ENCODE measurements at places on chromosomes 5 and 9. TPM values are rescaled to one million over a fixed set of nuclear protein-coding genes. Genes with fewer than 3 reads are reported as not detected.

- DNase-seq, result no peak
Measured at GRCh38 chr5:178335302-178336030, 102.9 kb upstream of the PHYKPL start.

DNA sequence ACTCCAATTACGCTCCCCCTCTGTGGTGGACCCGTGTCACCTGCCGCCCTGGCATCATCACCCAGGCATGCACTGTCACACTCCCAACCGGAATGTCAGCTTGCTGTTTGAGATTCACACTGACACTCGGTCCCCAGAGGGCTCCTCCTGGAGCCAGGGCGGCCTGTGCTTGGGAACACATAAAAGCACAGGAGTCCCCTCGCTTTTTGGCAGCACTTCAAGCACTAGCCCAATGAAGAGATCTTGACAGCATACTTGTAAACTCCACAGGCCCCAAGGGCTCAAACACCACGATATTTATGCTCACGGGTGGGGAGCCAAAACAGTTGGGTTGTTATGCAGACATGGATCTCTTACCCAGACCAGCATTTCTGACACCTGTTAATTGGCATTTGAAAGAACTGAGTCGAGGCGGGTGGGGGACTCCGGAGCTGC is 90.8 kb upstream of the EGFLAM start:
- peak; percentile 35 for DNase-seq

DNA sequence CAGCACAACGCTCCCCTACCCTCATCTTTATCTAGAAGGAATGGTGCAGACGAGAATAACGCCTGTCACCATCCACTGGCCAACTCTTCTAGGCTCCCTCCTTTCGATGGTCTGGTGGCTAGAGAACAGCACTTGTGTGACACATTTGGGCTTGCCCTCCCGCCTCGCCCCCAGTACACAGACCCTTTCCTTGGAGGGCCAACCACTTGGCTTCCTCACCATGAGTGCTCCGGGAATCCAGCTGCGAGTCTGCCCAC is 1.4 kb downstream of the GNAQ start:
- DNase-seq, result no peak

- no peak for DNase-seq
Measured at GRCh38 chr5:125228363-125229070, 482.1 kb upstream of the ZNF608 start.

DNA sequence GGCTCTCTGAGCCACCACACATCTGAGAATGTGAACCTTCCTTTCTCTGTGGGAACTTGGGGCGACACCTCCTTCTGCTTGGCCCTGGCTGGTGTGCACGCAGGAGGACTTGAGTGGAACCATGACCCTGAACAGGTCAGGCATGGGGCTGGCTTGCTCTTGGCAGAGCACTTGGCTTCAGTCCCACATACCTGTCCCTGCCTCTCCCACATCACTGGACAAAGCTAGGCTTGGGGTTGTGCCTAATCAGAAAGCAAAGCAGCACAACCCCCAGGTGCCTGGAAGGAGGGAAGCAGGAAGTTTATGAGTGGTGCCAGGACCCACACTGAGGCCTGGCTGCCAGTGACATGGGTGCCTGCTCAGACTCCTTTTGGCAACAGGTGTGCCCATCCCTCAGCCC is 13.2 kb downstream of the GADD45G start:
- no peak for DNase-seq

DNA sequence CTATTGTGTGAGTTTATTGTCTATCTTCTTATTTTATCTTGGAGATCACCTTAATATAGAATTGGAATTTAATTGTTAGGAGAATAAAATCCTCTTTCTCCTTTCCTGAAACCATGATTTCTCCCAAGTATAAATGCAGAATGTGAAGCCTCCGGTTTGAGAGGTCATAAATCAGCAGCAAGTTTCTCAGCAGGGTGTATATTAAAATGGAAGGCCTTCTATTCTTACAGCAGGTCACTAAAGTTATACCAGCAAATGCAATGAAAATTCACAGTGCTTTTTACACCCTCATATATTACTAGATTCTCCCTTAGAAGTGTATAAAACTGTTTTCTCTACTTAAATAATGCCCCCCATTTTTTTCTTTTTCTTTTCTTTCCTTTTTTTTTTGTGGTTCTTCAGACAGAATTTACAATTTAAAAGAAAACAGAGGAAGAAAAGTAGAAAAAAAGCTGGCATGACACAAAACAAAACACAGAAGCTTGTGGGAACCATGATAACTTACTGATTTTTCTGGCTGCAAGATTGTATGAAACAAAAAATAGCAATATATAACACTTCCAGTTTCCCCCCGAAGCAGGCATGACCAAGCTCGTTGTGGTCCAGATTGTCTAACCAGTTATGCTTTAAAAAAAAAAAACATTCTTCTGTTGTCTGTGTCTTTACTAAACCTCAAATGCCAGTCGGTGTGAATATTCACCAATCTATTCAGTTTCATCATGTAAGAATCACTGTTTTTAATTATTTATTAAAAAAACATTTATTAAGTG is 211.2 kb downstream of the RAB3C start:
- DNase-seq, result no peak

GRCh38 chr9:32004431-32005076 is 379.9 kb upstream of the ACO1 start:
- no peak for DNase-seq

GRCh38 chr5:143044265-143044664 is 274.1 kb downstream of the ARHGAP26 start:
- no peak for DNase-seq

Gene ZNF169
- total RNA-seq, result 3.2 TPM

Gene EPB41L4A
- total RNA-seq, result 24.9 TPM

Gene KIF4B
- not detected for total RNA-seq

Gene CRAT
- total RNA-seq, result 69.9 TPM

Gene SHOC1
- not detected for total RNA-seq
